SK-N-MC (cell line): ENCODE measurements at places on chromosomes 5 and 9.

DNA sequence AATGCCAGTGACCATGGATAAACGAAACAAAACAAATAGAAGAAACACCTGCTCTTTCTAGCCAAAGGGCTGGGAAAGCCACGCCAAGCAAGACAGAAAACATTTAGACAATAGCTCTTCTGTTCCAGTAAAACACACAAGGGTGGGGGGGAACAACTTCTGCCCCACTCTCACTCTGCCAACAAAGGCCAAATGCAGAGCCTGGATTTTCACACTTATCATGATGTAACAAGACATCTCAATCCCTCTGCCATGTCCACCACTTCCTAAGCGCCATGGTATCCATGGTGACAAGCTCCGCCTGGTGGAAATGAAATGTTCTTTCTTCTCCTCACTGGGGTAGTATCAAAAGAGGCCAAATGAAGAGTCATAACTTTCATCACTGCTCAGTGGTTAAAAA lies 60.6 kb downstream of the DRD1 start:
- DNase-seq = no peak

DNA sequence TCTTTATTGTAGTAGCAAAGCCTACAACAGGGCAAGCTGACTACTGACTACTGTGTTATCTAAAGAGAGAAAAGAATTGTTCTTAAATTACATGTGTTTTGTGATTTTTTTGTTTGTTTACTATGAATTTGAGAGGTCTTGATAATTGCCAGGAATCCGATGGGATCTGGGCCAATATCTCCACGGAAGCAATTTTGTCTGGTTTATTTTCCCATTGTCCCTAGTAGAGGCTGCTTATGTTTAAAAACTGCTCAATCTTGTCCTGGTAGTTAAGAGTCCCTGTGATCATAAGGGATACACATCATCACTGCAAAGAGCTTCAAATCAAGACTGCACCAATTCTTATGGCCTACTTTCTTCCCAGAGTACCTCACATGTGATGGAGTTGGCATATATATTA lies 94.4 kb downstream of the GLDC start:
- DNase-seq = no peak

GRCh38 chr9:129897263-129897662 lies 62.0 kb downstream of the USP20 start:
- DNase-seq = no peak

DNA sequence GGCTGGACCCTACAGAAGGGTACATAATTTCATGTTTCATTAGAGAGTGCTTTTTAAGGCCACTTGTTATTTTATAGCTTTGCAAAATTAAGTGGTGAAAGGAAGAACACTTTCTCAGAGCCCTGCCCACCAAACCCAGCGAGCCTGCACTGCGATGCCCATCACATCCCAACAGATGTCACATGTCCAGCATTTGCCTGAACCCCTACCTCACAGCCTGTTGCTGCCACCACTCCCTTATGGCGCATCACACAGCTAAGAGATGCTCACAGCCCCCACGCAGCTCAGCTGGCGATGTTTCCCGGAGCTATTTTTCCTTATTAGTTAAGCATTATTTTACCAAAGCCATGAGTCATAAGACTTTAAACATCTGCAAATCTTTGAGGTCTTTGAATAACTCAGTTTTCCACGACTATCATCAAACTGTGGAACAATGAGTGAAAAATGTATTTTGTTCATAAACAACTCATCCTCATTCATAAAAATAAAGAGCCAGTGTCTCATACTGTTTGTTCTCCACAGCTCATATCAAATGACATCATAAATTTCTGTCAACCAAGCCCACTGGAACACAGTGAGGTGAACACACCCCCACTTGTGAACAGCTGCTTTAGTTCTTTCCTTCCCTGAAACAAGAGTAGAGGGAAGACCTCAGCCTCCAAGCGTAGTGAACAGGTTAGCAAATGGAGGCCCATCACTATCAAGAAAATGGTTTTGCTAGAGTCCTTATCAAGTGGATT lies 104.9 kb downstream of the SYK start:
- no peak for DNase-seq

GRCh38 chr5:122844910-122845228 lies 544 bp upstream of the SNX24 start:
- DNase-seq = no peak

DNA sequence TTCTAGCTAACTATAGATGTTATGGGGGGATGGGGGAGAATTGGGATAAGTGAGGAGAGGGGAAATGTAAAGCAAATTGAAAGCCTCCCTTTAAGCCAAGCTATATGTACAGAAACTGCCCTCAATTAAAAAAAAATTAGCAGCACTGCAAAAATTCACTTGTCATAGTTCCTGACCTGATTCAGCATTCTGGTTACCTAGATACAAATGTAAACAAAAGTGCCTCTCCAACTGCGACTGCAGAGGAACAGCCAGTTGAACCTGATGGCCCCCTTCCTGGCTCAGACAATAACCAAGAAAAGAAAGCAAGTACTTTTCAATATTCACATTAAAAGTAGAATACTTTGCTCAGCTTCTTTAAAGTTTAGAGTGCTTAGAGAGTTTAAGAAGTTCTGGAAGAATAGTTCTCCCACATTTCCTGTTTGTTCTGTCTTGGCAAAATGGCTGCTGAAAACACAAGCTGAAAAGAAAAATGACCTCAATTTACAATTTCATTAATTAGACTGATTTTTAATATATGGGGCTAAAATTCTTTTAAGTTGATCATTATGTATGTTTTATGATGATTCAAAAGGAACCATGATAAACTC lies 1.5 kb downstream of the FAM81B start:
- no peak for DNase-seq

DNA sequence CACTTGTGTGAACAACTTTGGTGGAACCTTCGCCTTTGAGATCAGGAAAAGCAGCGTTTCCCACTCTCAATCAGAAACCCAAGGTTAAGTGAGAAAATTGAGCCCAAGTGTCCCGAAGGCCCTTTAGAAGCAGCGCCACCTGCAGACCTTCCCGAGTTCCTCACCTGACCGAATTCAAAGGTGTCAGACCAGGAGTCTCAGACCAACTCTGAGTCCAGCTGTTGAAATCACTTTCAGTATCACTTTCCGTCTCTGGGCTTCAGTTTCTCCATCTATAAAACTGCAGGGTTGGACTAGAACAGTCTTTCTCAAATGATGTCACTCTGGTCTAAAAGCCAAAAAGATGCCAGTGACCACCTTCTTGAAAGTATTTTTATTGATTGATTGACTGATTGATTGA lies 31.7 kb upstream of the GRHPR start:
- no peak for DNase-seq

DNA sequence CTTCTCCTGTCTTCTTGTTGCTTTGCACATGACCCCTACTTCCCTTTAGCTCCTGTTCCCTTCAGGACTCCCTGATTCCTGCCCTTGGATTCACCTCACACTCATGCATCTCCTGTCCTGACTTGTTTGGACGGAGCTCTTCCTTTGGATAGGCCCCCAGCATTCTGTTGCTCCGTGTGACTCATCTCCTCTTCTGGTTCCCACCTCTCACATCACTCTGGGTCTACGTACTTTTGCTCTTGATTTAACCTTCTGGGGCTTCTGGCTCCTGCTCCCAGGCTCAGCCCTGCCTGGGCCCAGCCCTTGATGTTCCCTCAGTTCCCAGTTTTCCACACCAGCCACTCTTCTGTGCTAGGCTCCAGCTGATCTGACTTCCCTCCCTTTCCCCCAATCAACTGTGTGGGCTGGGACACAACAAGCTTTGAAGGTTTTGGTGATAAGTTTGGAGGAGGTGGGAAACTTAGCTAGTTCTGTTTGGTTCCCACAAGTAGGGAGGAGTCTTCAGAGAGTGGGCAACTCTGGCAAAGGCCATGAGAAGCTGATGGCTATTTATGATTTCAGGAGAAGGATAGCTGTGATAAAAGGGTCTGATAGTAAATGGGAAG lies 331.5 kb downstream of the ARHGEF28 start:
- no peak for DNase-seq

DNA sequence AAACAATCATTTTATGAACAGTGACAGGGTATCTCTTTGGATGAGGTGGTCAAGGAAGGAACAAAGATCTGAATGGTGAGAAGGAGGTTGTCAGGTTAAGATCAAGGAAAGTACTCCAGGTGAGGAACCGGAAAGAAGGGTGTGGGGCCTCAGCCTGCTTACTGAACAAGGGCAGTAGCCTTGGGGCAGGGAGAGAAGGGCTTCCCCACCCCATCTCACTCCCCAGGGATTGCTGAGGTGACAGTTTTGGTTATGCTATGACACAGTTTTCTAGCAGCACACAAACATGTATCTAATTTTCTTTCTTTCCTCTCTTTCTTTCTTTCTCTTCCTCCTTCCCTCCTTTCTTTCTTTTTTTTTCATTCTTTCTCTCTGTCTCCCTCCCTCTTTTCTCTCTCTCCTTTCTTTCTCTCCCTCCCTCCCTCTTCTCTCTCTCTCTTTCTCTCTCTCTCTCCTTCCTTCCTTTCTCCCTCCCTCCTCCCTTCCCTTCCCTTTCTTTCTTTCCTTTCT lies 4.1 kb upstream of the HDHD3 start:
- DNase-seq = no peak

- no peak for DNase-seq
These were observed 47.9 kb upstream of the SMAD5 start for GRCh38 chr5:136084698-136085097.

DNA sequence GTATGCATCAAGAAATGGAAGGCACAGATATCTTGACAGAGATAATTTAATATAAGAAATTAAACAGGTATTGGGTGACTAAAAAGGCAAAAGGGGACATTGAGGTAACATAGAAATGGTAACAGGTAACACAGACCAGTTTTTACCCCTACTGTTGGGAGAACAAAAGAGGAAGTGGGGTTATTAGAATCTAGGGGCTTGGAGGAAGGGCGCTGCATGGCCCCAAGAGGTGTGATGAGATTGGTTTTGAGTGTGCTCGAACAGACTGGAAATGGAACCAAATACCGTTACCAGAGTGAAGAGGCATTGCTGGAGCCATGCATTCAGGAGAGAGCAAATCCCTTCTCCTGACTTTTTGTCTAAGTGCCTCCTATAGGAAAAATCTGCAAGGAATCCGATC lies 193.9 kb downstream of the ALDH1A1 start:
- no peak for DNase-seq

- DNase-seq = no peak
These were observed 7.6 kb upstream of the AHRR start for GRCh38 chr5:313806-314376.

GRCh38 chr5:172716796-172717313 lies 54.1 kb downstream of the DUSP1 start:
- peak; percentile 50 for DNase-seq

DNA sequence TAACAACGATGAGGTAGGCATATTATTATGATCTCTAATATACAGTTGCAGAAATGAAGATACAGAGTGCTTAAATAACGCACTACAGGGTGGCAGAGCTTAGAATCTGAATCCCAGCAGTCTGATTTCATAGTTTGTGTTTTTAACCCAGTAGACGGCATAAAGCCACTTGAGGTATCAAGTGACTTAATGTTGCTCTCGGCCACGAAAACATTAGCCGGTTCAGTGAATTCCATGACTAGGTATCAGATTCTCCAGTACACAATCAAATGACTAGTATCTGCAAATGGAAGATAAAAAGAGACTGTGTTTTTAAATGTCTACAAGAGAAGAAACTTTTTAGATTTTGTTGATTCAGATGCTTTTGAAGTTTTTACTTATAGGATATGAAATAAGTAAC lies 24.8 kb downstream of the SMC2 start:
- no peak for DNase-seq

DNA sequence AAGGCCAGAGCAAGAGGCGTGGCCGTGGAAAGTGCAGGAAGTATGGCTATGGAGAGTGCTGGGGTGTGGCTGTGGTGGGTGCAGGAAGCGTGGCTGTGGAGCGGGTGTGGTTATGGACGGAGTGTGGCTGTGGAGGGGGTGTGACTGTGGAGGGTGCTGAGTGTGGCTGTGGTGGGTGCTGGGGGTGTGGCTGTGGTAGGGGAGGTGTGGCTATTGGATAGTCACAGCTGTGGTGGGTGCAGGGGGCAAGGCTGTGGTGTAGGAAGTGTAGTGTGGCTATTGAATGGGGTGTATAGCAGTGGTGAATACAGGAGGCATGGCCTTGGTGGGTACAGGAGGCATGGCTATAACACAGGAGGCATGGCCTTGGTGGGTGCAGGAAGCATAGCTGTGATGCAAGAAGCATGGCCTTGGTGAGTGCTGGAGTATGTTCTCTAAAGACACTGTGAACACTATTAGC lies 40.8 kb upstream of the SPATA31C2 start:
- DNase-seq = no peak

GRCh38 chr5:88944751-88945531 lies 62.0 kb upstream of the MEF2C start:
- no peak for DNase-seq

DNA sequence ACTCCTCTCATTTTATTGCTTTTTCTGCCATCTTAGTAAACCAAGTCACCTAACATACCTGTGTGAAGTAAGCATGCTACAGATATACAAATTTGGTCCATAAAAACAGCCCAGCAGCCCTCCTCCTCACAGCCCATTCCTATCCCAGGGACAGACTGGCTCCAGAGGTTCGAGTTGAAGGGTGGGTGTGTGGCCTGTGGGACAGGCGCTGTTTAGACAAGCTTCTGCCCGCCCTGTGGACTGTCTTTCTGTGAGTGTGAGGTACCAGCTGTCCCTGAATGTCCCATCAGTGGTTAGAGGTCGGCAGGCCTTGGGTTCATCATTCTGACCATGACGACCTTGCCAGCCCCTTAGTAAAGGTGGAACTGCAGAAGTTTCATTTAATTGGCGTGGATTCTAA lies 82.0 kb downstream of the WNK2 start:
- no peak for DNase-seq

DNA sequence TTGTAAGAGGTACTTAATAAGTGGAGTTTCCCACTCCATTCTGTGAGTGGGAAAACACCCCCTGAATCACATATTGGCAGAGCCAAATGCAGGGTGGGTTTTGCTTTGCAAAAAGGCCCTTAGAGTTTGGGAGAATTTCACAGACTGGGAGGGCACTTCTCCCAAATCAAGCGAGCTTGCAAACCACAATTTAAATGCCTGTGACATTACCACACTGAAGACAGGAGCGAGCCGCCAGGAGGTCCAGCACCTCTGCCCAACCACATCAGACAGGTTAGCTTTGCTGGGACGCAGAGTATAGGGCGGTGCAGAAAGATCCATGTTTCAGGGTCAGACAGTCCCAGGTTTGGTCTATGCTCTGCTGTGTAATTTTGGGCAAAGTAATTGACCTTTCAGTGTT lies 2.3 kb downstream of the ALAD start:
- DNase-seq = no peak

DNA sequence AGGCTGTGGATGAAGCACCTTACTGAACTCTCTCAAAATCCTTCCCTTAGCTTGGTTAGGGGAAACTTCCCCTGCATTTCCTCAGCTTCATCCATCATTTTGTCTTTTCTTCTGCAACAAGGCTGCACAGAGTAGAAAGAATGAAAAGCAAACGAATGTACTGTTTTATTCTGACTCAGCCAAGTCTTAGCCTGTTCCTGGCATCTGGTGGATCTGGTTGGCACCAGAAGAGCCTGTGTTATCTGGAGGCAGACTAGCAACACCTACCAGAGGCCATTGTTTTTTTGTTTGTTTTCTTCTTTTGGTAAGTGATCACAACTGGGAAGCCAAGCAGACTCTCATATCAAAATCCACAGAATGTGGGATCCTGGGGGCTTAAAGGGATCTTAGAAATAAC lies 200.7 kb downstream of the FANCC start:
- DNase-seq = no peak

GRCh38 chr5:38338455-38338854 lies 80.1 kb downstream of the EGFLAM start:
- no peak for DNase-seq
